Central memory CD8-positive, alpha-beta T cell (primary cell): ENCODE measurements at places on chromosomes 7 and 10.

DNA sequence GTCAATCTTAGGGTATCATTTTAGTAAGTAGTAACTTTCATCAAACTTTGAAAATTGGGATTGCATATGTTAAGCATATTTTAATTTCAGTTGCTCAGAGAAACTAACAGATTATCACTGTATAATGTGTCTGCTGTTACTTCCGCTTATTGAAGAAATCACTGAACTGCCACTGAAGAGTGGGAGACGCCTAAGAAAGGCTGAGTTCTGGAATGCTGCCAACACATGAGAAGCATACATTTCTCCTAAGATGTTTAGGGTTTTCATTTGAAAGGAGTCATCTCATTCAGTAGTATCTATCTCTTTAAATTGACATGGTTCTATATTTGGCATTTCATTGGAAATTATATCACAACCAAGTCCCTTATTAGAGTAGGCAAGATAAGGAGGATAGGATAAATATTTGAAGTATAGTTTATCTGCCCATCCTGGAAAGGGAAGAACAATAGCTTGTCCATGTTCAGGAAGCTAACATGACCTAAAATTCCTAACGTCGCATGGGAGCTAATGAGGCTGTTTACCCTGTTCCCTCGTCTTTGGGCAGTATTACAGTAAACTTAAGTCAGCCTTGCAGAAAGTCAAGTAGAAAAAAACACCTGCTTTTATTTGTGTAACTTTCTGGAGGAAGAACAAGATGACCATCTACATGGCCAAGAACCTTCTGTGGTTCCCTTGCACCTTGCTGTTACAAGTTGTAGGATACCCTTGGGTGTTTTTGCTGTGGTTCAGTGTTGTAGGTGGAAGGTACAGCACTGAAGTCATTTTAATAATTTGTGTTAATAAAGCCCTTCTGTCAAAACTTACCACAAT lies 67.3 kb downstream of the NHLRC2 start:
- no peak for DNase-seq

GRCh38 chr10:14074062-14074884 lies 256.5 kb downstream of the FRMD4A start:
- no peak for DNase-seq

- no peak for DNase-seq
These were observed 108.0 kb downstream of the MKI67 start for GRCh38 chr10:128018236-128018635.

DNA sequence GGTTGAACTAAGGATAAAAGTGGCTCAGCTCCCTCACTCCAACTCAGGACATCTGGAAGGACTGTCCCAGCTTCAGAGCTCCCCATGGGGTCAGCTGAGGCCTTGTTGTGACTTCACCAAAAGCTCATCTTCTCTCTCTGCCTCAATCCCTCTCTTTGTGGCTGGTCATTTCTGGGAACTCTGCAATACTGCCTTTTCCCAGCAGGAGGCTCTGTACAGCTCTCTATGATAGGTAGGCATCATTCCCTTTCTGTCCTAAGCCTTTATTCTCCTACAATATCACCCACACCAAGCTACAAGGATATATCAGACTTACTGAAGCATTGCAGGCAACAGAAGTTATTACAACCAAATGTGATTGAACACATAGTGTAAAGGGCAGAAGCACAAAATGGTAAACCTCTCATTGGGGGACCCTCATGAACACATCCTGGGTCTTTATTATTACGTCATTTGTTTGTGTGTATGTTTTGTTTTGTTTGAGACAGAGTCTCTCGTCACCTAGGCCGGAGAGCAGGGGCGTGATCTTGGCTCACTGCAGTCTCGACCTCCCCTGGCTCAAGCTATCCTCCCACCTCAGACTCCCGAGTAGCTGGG lies 36.7 kb upstream of the PRPS1L1 start:
- no peak for DNase-seq

GRCh38 chr10:131931981-131932380 lies 31.2 kb downstream of the PPP2R2D start:
- DNase-seq, result no peak

GRCh38 chr7:121212036-121212435 lies 116.8 kb upstream of the WNT16 start:
- DNase-seq, result no peak

DNA sequence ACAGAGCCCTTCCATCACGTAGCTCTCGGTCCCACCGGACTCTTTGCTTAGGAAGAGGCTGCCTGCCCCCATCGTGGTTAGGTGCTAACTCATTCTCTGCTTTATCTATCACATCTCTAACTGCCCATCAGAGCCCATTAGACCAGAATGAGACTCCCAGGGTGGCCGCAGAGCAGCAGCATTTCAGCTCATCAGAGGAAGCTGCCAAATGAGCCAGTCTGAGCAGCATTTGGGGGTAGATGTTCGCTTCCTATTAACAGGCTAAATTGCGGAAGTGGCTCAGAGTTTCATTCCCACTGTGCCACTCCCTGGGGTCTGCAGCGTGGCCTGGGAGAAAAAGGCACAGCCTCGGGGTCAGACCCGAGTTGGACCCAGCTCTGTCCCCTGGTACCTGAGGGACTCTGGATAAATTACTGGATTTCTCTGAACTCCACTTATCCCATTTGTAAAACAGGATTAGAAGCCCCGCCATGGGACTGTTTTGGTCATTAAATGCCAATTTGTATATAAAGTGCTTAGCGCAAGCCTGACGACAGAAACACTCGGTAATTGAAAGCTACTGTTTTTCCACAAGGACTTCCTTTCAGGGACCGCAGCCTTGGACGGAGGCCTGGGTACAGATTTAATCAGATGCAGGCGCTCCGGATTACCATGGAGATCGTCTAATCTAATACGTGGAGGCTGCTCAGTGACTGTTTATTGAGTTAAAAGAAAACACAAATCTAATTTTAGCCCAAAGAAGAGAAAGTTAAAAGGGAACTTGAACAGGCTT lies 73.8 kb upstream of the PRLHR start:
- no peak for DNase-seq

DNA sequence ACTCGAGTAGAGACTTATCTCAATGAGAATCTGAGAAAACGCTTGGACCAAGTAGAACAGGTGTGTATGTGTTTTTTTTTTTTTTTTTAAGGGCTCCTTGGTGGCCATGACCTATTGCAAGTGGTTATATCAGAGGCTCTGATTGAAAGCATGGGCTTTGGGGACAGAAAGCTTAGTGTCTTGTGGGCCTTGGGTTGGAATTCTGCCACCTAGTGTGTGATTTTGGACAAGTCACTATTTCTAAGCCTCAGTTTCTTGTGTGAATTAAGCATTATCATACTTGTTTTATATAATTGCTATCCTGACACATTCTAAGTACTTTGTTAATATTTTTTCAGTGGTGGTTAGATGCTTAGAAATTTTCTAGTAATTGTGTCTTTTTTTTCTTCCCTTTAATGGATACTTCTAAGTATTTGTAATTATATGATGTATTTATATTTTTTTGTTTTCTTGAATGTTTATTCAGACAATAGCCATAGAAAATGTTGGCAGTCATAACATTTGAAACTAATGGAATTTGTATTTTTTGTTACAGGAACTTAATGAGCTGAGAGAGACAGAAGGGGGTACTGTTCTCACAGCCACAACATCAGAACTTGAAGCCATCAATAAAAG lies 33.1 kb downstream of the SMC3 start:
- DNase-seq, result no peak
